ENCODE measurements at places on chromosomes 1 and 21.

DNA sequence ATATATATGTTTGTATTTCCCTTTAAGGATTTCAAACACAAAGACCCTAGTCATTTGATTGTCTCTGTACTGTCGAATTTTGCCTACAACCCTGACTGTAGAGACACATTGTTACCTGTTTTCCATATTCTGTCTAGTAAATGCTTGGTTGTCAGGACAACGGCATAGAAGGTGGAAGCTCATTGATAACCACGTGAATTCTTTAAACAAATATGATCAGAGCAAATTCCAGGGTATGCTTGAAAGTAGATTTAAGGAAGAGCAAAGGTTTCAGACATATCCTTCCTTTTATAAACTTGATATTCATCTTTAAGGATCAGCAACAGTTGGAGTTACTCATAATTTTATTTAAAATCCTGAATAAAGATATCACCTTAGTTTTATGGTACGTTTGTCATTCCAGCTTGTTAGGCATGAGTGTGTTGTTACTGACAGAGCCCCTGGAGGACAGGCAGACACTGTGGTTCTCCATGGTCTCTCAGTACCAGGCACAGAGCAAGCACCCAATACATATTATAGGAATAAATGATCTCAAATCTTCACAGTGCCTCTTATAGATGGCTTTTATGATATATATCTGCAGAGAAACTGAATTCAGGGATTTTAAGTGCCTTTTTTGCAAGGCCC, 203.2 kb downstream of the FGGY start:
- DNase-seq = no peak

DNA sequence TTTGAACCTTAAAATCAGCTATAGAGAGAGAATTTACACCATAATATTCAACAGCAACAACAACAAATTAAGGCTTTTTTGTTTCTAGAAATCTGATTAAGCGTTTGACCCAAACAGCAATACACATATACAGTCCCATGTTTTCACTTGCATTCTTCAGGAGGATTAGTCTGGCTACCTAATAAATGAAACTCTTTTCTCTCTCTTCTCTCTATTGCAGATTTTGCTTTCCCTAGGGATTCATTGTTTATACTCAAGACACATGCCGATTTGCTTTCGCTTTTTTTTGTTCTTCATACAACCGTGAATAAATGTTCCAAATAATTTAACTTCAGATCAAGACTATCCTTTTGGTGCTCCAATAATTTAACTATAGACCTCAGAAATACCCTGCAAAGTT, 162.4 kb upstream of the PTBP2 start:
- no peak for DNase-seq

- DNase-seq = no peak
Measured at GRCh38 chr1:41629571-41629970, 145.1 kb upstream of the EDN2 start.

- no peak for DNase-seq
Measured at GRCh38 chr1:205690122-205690756, 9.9 kb upstream of the SLC45A3 start.

GRCh38 chr1:116279715-116280114, 93.3 kb upstream of the ATP1A1 start:
- no peak for DNase-seq

DNA sequence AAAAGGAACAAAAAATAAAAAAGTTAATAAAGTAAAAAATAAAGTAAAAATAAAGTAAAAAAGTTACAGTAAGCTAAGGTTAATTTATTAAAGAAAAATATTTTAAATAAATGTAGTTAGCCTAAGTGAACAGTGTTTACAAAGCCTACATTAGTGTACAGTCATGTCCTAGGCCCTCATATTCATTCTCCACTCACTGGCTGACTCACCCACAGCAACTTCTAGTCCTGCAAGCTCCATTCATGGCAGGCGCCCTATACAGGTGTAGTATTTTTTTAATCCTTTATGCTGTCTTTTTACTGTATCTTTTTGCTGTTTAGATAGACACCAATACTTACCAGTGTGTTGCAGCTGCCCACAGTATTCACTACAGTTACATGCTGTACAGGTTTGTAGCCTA, 12.4 kb downstream of the ADAR start:
- no peak for DNase-seq

DNA sequence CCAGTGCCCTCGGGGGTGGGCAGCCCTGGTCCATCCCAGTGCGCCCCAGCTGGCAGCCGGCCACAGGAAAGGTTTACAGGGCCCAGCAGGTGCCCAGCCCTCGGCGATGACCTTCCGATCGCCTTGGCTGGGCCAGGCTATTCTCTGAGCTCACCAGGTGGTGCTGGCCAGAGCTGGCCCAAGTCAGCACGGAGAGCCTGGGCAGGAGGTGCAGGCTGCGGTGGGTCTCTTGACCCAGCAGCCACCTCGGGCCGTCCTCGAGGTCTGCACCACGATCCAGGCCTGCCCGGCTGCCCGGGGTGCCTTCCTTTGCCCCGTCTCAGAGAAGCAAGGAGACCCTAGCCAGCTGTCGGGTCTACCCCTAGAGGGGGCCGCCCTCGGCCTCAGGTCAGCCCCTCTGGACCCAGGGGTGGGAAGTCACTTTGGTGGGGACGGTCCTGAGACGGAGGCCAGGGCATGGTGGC, 370 bp downstream of the PERM1 start:
- no peak for DNase-seq

GRCh38 chr1:227915564-227916553, 31.9 kb downstream of the WNT9A start:
- no peak for DNase-seq

DNA sequence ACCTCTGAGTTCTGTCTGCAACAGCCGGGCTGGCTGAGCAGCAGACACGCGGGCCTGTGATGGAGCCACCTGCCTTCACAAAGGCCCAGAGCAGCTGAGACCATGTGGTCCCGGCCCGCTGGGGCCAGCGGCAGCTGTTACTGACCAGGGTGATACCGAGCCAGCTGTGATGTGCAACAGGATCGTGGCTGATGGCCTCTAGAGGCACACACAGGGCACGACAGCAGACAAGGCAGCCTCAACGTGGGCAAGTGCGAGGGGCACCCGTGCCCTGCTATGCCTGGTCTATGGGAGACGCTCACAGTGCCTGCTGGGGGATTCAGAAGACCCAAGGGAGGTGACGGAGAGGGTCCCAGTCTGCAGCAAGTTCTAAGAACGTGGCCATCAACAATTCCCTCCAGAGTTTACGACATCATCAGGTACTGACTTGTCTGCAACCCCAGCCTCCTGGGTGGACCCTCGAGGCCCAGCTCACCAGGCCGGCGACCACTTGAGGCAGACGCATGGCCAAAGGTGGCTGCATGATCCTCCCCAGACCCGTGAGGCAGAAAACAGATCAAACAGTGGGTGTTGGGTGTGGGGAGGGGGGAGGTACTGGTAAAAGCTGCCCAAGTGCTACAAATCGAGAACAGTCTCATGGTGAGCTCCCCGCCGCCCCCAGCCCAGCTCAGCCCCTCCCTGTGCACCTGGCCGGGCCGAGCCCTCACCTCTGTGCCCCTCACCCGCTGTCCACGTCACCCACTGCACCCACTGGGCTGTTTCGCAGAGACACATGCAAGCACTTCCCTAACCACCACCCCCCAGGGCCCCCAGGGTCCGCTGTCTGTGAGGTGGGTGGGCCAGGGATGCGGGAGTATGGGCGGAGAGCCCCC, 6.0 kb downstream of the POFUT2 start:
- DNase-seq = no peak

DNA sequence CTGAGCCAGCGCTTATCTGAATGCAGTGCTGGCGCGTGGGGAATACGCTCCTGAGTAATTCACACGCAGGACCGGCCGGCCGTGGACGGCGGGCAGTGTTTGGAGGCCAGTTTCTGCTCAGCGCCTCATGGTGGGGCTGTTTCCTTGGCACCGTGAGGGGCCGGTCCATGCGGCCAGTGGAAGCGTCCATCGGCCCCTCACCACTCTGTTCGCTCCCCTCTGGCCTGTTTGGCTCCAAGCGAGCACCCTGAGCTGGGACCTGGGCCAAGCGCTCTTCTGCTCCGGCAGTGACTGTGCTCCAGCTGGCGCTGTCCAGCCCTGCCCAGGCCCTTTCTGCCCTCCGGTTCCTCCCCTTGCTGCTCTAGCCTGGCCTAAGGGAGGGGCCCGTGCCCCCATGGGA, 16.3 kb upstream of the PLCH2 start:
- peak; percentile 58 for DNase-seq

GRCh38 chr1:1080122-1080757, 6.1 kb upstream of the RNF223 start:
- DNase-seq = peak; percentile 26

DNA sequence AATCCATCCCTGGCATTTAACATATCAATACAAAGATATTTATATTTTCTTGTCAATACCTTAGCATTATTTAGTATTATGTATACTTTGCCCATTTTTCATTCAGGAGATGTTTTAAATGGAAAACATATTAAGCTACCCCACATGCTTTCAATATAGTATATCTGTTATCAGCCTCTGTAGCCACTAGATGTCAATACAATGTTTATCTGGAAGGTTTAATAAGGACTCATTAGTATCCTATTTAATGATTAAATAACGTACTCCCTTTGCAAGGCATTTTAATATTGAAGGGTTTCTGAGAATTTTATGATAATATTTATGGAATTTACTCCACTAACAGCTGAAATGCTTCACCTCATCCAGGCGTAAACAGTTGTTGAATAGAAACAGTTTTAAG, 329.5 kb upstream of the ADGRL2 start:
- DNase-seq = no peak

DNA sequence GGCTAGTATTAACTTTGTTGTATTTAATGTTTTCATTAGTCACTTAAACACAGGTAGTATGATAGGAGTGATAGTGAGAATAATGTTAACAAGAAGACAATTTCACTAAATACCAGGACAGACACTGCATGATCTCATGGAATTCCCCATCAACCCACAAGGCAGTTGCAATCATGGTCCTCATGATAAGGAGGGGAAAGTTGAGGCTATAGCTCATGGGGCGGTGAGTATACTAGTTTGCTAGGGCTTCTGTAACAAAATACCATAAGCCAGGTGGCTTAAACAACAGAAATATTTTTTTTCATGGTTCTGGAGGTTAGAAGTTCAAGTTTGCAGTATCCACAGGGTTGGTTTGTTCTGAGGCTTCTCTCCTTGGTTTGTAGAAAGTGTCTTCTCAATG, 115.8 kb downstream of the DSCAM start:
- no peak for DNase-seq

DNA sequence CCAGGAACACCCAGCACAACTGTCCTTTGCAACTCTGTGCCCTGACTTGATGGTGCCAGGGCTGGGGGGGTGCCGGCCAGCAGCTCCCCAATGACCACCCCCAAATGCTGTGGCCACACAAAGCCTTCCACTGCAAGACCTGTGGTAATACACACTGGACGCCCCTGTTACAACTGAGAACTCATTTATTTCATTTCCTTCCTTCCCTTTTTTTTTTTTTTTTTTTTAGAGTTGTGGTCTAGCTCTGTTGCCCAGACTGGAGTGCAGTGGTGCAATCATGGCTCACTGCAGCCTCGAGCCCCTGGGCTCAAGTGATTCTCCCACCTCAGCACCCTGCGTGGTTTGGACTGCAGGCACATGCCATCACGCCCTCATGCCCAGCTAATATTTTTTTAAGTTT, 25.2 kb downstream of the TP73 start:
- no peak for DNase-seq

DNA sequence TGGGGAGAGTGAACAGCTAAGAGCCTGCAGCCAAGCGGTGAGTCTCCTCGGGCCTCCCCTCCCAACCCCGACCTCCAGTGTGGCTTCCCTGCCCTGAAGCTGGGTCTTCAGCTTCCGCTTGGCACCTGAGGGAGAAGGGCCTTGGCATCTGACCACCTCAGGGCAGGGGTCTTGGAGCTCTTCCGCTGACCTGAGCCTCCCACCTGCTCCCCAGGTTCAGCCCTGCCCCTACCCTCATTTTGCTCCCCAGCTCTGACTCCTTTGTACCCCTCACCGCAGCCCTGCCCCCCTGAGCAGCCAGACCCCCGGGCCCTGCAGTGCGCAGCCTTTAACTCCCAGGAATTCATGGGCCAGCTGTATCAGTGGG, 4.9 kb downstream of the ADAMTSL4 start:
- DNase-seq = no peak

- DNase-seq = no peak
Measured at GRCh38 chr1:38265293-38266196, 219.0 kb upstream of the POU3F1 start.

DNA sequence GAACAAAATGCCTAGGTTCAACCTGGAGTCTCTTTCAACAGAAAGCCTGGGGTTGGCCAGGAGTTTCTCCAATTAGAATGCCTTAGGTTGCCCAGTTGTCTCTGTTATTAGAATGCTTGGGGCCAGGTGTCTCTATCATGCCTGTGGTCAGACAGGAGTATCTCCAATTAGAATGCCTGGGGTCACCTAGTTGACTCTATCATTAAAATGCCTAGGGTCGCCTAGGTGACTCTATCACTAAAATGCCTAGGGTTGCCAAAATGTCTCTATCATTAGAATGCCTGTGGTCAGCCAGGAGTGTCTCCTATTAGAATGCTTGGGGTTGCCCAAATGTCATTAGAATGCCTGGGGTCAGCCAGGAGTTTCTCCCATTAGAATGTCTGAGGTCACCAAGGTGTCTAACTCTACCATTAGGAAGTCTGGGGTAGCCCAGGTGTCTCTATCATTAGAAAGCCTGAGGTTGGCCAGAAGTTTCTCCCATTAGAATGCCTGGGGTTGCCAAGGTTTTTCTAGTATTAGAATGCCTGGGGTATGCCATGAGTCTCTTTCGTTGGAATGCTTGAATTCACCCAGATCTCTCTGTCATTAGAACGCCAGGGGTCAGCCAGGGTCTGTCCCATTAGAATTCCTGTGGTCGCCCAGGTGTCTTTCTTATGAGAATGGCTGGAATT, 57.9 kb downstream of the RNF187 start:
- no peak for DNase-seq

DNA sequence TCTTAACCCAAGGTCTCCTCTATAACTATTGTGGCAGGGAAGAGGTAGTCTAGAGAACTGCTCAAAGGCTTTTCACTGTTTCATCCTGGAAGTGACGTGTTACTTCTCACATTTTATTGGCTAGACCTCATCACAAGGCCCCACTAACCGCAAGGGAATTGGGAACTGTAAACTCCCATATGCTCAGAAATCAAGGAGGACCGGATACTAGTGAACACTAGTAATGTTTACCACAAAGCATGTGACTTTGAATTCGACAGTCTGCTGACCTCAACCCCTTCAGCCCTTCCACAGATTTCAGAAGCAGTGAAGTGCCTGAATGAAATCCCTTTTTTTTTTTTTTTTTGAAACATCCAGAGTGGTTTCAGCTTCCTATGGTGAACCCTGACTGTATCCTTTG, 3.4 kb upstream of the EEIG2 start:
- no peak for DNase-seq

DNA sequence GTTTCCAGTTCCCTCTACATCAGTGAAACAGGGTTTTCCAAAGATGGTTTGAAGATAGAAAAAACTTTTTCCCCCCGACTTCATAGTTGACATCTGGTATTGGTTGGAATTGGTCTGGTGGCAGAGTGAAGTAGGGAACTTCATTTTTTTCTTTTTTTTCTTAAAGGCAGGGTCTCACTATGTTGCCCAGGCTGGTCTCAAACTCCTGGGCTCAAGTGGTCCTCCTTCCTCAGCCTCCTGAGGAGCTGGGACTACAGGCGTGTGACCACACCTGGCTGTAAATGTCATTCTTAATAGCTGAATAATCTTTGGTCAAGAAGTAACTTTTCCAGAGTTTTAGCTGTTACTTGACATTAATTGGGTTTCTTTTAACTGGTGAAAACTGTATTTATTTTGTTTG, 21.7 kb downstream of the ZBTB37 start:
- DNase-seq = no peak

GRCh38 chr21:38968887-38969543, 163.3 kb downstream of the ETS2 start:
- no peak for DNase-seq
